ENCODE measurements at places on chromosomes 7 and 10.

GRCh38 chr10:45249978-45250693, 65.3 kb downstream of the OR13A1 start:
- peak; percentile 93 for DNase-seq

DNA sequence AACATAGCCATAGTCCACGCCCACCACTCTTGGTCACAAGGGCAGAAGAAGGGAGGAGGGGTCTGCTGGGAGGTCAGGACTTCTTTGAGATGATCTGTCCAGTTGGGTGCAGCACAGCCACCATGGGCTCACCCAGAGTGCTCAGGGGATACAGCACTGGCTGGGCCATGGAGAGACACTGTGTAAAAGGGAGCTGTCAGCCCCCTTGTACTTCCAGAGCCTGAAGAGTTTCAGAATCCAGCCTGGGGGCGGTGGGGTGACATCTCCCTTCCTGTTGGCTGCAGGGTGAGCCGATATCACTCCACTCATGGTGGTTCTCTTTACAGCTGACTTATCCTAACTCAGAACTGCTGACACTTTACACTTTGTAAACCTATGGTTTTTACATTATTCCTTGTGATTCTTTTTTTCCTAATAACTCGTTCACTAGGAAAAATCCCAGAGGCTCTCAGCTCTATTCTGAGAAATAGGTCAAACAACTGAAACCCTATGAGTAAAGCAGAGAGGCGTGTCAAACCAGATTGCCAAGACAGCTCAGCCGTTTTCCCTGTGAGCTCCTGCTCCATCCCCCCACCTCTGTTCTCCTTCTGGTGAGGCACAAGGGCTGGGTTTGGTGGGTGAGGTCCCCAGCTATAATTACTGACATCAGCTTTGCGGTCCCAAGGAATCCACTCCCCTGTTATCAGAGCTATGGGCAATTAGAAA, 3.2 kb upstream of the MRPS24 start:
- no peak for DNase-seq

DNA sequence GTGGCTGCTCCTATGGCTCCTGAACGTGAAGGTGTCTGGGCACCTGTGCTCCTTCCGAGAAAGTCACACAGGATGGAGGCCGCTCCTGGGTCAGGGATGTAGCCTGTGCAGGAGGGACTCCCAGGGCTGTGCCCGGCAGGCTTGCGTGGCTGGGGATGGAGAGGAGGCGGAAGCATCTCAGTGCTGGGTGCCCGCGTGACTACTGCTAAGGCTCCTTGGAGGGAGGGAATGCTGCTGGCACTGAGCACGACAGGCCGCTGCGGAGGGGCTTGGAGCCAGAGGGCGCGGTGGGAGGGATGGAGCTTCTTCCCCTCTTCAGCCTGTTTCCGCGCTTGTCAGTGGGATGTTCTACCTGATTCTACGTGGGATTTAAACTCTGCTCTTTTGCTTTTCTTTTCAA, 35.0 kb downstream of the ADCY1 start:
- DNase-seq: no peak

DNA sequence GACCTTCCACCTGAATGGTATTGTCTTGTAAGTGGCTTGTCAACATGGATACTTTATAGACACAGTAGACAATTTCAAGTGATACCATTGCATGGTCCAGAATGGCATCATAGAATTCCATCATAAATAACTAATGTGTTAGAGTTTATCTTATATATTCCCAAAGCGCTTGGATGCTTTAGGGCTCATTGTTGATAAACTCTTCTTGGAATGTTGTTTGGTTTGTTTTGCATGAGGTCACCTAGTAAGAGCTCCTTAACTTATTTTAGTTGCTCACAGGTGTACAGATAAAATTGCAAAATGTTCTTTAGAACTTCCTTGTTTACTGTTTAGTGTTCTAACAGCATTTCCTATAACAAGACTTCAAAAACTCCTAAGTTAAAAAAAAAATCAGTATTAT, 36.8 kb downstream of the SRI start:
- no peak for DNase-seq

DNA sequence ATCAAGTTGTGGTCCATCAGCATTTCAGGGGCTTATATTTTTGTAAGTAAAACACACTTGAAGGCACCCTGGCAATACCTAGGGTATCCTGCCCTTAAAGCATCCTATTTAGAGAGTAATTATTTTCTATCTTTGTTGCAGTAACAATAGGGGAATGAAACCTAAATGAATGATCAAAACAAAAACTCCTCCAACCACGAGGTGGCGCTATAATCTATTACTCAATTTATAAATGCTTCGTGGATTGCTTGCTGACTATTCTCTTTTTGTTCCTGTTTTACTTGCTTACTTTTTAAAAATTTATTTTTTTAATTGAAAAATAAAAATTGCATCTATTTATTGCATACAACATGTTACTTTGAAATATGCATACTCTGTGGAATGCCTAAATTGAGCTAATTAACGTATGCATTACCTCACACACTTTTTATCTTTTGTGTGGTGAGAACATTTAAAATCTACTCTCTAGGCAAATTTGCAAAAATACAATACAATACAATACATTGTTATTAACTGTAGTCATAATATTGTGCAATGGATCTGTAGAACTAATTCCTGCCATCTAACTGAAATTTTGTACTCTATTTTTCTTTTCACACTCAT, 147.7 kb upstream of the BMPER start:
- peak; percentile 78 for DNase-seq

GRCh38 chr10:5697342-5697741, 12.7 kb downstream of the TASOR2 start:
- peak; percentile 18 for DNase-seq

DNA sequence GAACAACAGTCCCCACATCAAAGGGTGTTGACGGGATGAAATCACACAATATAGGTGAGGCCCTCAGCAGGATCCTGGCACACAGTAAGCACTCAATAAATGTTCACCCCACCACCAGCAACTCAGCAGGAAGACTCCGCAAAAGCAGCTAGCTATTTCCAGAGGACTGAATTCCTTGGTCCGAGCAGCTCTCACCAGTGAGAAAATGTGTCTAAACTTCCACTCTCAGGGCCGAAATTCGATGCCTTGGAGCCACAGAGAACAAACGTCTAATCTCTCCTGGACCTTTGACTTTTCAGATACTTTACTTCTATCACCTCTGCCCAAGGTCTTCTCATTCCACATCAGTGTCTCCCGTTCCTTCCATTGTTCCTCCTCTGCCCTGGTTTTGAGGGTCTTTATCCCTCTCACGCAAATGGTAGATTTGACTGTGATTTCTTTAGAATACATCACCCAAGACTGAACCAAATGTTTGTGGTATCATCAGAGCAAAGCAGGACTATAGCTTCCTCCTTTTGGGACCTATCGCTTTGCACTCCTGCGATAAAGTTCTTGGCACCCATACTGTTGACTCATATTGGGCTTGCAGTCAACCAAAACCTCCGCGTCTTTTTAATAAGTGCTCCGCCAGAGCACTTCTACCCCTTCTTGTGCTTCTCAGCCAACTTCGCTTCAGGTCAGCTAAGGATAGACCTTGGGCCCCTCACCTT, 903 bp upstream of the NT5C2 start:
- peak; percentile 94 for DNase-seq

DNA sequence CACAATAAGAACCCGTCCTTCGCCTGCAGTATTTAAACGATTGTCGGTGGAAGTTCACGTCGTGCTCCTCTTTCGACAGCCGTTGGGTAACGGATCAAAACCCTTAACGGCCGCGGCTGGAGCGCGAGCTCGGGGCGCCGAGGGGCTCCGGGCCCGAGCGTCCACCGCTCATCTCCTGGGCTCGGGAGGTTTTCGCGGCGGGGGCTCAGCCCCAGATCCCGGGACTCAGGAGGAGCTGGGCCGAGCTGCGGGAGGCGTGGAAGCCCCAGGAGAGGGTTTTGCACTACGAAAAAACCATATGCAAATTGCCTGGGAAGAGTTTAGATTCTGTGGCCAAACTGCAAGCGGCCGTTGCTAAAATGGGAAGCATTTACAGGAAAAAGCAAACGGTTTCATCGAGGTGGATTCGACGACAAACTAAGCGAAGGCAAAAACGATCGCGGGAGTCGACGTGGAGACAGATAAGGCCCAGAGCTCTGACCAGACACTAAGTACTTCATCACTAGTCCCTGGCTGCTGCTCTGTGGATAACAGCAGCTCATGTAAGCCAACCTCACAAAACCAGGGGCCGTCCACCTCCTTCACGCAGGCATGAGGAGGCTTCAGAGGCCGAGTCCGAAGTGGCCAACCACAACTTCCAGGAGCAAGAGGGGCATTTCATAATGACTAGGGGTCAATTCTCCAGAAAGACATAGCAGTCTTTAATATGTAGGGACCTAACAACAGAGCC, 129.7 kb downstream of the MARCHF5 start:
- DNase-seq: peak; percentile 34
